ENCODE measurements at places on chromosomes 3 and 15.

GRCh38 chr3:194483850-194484249 is 3.0 kb downstream of the ATP13A3 start:
- no peak for DNase-seq

GRCh38 chr3:37730383-37730782 is 131.3 kb upstream of the CTDSPL start:
- no peak for DNase-seq

- no peak for DNase-seq
Observed at GRCh38 chr3:126390201-126390600, 4.5 kb upstream of the CFAP100 start.

- no peak for DNase-seq
Observed at GRCh38 chr15:85559530-85559929, 179.1 kb downstream of the AKAP13 start.

- no peak for DNase-seq
Observed at GRCh38 chr3:134911586-134912548, 116.8 kb downstream of the EPHB1 start.

GRCh38 chr3:171021377-171021776 is 5.1 kb downstream of the SLC2A2 start:
- DNase-seq, result no peak

Measured in stimulated activated CD4-positive, alpha-beta T cell treated with anti-CD3 and anti-CD28 coated beads, Interleukin-12 subunit alpha, Interleukin-12 subunit beta, amount 100 ng/mL, for 24 hours (primary cell).